ENCODE measurements at places on chromosomes 2 and 18. TPM values are rescaled to one million over a fixed set of nuclear protein-coding genes. Genes with fewer than 3 reads are reported as not detected.

The CELF4 gene
- total RNA-seq, result not detected

The EML6 gene
- total RNA-seq, result 5.2 TPM

The SLC5A7 gene
- not detected for total RNA-seq

The G6PC2 gene
- not detected for total RNA-seq

The MAPK4 gene
- total RNA-seq, result 0.12 TPM

The RAD51AP2 gene
- total RNA-seq, result 0.16 TPM

The RAB6D gene
- not detected for total RNA-seq

The RSAD2 gene
- 1.6 TPM for total RNA-seq

The GALR1 gene
- total RNA-seq, result not detected

- ATAC-seq, result no peak
Observed at GRCh38 chr2:36677996-36678605, 18.4 kb upstream of the VIT start.

- no peak for ATAC-seq
Observed at GRCh38 chr2:103788951-103789350, 1027.1 kb downstream of the TMEM182 start.

DNA sequence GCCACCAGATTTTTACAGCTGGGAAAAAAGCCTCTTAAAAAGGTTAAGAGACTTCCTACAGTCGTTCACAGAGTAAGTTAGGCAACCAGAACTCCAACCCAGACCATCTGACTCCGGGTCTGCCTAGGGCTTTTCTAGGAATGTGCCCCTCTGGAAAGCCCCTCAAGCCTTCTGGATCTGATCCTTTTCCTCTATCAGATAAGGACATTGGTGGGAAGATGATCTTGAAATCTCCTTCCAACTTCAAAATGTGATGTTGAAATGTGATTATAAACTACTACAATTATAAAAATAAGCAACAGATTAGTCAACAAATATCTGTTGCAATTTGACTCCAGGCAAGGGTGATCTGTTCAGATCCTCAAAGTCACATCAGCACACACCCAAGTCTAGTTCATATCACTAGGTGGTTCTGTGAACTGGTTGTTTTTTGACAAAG, 270.4 kb downstream of the ARHGAP15 start:
- ATAC-seq, result no peak

GRCh38 chr2:232892843-232893242, 22.8 kb downstream of the SNORC start:
- no peak for ATAC-seq

DNA sequence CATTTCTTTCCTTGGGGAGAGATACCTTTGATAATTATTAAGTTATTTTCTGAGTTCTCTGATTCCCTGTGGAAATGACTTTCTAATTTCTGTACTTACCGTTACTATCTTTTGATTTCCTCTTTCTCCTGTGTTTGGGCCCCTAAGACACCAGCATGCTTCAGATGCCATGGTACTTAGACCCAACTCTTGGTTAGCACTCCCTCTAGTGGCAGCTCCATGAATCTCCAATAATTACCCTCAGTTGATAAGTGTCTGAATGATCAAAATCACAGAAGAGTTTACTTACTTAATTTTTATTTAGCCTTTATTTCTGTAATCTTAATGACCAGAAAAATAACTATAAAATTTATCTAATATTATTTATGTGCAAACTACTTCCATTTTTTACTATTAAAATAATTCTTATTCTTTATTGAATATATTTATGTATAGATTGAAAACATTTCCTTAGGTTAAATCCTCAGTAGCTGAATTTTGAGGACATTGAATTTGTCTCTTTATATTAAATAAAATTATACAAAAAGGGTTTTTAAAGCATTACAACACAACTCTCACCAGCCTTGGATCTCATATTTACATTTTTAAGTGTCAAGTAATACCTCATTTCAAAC, 300.4 kb downstream of the KCNS3 start:
- peak; percentile 53 for ATAC-seq

- no peak for ATAC-seq
Observed at GRCh38 chr18:52007105-52007504, 332.9 kb upstream of the DCC start.

DNA sequence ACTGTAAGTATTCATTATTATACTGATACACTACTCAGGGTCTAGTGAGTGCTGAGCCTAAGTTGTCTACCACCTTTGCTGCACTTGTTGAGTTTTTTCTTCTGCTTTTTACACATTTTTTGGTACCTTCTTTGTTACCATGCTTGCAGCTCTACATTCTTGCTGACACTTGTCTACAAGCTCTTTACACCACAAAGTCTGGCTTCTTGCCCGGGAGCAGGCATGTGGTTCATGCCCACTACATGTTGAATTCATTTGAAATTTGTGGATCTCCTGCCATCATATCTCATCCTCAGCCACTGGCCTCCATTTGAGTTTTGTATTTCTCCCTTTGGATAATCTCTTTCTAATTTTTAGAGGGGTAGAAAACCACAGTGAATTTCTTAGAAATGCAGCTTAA, 29.9 kb downstream of the IL18R1 start:
- no peak for ATAC-seq

GRCh38 chr2:127061375-127062273, 45.3 kb downstream of the BIN1 start:
- ATAC-seq, result no peak

DNA sequence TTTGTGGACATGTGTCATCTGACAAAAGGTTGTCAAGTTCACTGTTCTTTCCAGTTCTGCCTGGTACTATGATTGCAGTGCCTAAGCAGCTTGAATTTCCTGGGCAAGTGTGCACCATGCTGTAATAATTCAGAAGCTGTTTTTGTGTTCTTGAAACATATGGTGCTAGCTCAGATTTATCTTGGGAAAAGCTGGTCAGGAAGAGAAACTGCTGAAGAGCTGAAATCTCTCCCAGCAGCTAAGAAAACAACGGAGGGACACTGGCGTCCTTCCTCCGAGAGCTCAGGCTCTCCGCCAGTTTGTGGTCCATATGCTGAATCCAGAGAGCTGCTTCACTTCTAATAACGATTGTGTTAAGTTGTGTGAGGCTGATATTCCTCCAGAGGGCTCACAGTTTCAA, 642.0 kb downstream of the DPP10 start:
- ATAC-seq, result no peak

DNA sequence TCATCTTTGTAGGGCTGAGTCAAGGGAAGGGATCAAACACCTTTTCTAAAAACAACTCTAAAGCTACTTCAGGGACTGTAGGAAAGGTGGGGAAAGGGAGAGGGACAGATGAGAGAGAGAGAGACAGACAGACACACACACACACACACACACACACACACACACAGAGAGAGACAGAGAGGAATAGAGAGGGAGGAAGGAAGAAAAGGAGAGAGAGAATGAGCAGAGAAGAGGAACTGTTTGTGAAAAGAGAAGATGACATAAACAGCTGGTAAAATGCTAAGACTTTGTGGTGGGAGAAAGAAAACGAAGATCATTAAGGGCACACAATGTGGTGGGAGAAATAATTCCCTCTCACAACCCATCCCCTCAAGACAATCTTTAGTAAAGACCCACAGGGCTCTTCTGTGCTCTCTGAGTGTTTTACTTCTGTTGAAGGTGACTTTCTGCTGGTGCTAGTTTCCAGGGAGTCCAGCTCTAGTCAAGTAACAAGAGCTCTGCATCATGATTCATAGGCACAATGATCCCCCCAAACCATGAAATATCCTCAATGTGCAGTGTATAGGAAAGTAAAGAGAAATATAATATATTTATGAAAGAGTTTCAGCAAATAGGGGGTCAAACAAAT, 77.2 kb upstream of the STK17B start:
- ATAC-seq, result no peak

GRCh38 chr2:112691881-112692281, 28.9 kb upstream of the NT5DC4 start:
- ATAC-seq, result no peak

GRCh38 chr18:37937287-37937686, 371.7 kb upstream of the CELF4 start:
- no peak for ATAC-seq

GRCh38 chr18:43914018-43914417, 636.7 kb upstream of the SYT4 start:
- ATAC-seq, result no peak
